ENCODE measurements at places on chromosomes 1 and 21.

- no peak for DNase-seq
These were observed 93.9 kb upstream of the TSPAN2 start for GRCh38 chr1:115183158-115183557.

DNA sequence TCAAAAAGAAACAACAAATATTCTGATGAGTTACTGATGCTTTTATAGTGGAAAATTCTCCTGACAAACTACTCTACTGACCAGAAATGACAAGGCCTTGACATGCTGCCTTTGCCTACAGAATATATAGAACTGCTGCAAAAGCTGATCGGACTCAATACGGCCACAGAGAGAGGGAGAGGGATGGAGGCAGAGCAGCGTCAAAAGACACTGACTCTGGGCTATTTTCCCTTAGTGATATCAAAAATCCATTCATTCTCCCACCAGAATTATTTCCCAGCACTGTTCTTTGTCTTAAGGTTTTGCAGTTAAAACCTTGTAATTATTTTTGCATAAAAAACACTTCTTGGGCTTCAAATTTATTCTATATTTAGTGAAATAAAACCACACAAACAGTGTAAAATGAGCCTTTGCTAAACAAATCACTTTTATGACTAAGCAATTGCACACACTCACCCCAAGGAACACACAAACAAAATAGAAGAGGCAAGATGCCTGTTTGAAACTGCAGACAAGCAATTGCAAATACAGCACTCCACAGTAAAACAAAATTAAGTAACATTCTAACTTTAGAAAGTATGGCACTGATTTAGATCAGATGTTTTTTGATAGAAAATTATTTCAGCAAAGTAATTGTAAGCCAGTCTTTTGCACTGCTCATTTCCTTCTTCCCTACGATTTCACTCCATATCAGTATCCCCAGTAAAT is 1036.4 kb downstream of the ADGRL2 start:
- DNase-seq = no peak

GRCh38 chr1:173176246-173176645 is 30.9 kb downstream of the TNFSF4 start:
- no peak for DNase-seq

GRCh38 chr1:116273042-116273783 is 99.8 kb upstream of the ATP1A1 start:
- DNase-seq = no peak

DNA sequence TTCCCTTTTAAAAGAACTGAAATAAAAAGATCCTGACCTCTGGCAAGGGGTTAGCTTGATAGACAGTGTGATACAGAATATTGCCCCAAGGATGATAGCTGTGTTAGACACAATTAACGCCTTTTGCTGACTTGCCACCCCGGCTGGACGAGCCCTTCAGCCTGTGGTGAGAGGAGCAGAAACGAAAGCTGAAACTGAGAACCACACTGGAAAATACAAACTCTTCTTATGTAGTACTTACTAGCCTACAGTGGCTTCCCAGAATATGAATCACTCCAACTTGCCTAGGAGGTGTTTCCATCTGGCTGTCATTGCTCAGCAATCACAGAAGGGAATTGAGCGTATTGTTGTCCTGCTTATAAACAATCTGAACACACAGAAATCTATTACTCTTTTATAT is 22.9 kb downstream of the SAMSN1 start:
- DNase-seq = no peak

Data from germinal center (tissue), 1 donor.